GDM1 (cell line): ENCODE measurements at places on chromosomes 5 and 9.

GRCh38 chr5:67202828-67203227 is 6.2 kb upstream of the CD180 start:
- peak; percentile 67 for DNase-seq

- DNase-seq: no peak
These were observed 219.9 kb downstream of the COX7C start for GRCh38 chr5:86837610-86838009.

GRCh38 chr9:90892918-90893317 is 91.3 kb downstream of the SYK start:
- DNase-seq: no peak

DNA sequence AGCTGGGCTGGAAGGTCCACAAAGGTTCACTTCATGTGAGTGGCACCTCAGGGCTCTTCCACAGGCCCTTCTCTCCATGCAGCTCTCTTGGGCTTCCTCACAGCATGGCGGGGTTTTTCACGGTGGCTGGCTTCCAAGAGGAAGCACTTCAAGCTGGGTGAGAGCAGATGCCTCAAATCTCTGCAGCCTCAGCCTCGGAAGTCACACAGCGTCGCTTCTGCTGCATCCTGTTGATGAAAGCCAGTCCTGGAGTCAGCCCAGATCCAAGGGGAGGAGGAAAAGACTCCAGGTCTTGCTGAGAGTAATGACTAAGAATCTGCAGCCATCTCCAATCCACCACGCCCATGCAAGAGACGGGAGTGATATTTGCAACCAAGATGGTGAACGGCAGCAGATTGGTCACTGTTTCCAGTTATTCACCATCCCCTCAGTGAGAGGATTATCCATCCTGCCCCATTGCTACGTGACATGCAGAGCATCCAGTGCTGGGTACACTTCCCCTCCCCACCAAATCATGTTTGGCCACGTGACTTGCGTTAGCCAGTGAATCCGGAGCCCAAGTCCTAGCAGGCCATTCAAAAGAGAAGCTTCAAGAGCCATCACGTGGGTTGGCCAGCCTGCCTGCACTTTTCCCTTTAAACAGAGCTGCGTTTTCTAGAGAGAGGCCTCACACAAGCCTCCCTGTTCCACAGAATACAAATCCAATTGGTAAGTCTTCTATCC is 173.9 kb downstream of the C9orf50 start:
- no peak for DNase-seq

- DNase-seq: no peak
These were observed 16.1 kb downstream of the FBP1 start for GRCh38 chr9:94623253-94623652.

DNA sequence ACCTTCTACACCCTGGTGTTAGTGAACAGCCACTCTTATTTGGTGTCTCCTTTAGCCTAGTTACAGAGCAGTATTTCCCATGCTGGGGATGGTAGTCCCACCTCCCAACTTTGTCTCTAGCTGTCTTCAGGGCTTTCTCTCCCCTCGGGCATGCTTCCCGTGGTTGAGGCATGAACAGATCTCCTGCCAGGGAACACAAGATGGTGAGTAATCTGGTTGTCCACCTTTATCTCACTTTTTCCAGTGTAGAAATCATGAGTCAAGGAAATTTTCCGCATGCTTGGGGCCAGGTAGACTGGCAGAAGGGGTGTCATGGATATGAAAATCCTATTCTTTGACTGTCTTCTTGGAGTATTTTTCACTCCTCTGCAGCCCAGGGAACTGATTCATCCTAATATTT is 532.9 kb downstream of the ANXA1 start:
- no peak for DNase-seq
